ENCODE measurements at places on chromosomes 2 and 18.
A peak's percentile ranks its signal among the peaks of the same experiment; 100 is the strongest.

GRCh38 chr18:49997558-49997957 lies 184.2 kb upstream of the ACAA2 start:
- DNase-seq = no peak

- no peak for DNase-seq
These were observed 6.9 kb downstream of the STEAP3 start for GRCh38 chr2:119230219-119231185.

GRCh38 chr18:70234667-70235459 lies 29.4 kb upstream of the RTTN start:
- no peak for DNase-seq

GRCh38 chr2:69358914-69359313 lies 28.1 kb downstream of the GFPT1 start:
- no peak for DNase-seq

- DNase-seq = no peak
These were observed 9.4 kb downstream of the SMAD4 start for GRCh38 chr18:51039138-51040112.

DNA sequence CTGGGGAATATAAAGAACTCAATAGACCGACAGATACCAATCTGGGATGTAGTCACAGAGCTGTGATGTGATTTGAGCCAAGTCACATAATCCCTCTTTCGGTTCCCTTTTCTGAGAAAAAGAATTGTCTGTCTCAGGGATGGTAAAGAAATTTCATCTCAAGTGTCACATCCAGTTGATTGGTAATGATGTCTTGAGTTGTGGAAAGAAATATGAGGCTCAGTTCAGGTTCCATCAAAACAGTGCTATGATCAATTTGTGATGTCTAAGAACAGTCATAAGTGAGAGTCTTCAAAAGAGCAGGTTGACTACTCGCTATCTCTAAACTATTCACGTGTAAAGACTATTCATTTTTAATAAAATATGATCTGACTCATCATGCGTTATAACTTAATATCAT lies 223.3 kb downstream of the METTL4 start:
- DNase-seq = no peak

GRCh38 chr2:172806493-172806892 lies 70.8 kb downstream of the RAPGEF4 start:
- DNase-seq = peak; percentile 80

DNA sequence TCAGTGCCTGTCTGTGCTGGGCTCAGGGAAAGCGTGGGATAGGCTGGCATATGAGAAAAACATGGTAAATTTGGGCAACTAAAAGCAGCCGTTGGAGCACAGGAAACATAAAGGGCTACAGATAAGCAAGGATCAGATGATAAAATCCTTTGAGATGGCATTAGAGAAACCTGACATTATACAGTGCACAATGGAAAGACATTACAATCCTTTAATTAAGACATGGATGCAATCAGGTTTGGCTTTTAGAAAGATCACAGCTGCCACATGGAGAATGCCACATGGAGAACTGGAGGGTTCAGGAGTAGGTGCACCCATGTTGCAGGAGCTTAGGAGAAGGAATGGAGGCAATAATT lies 117.3 kb downstream of the CDC42EP3 start:
- DNase-seq = no peak

- no peak for DNase-seq
These were observed 22.0 kb downstream of the RELCH start for GRCh38 chr18:62209046-62209445.

- peak; percentile 6 for DNase-seq
These were observed 856 bp upstream of the PLA2R1 start for GRCh38 chr2:160063271-160063670.

DNA sequence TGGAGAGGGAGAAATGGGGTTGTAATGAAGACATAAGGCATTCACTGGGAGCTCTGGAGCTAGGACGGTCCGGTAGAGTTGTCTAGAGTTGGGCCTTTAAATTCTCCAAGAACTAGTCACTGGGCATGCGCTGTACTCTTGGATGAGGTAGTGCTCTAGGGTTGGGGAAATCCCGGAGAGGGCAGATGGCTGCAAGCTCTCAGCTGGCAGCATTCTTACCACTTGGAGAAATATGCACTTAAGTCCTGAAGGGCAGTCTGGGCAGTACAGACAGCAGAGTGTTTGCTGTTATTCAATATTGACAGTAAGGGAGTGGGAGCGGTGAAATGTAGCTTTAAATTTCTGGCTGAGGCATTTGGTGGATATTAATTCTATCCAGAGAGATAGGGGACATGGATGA lies 214.6 kb downstream of the RDH14 start:
- DNase-seq = peak; percentile 28

DNA sequence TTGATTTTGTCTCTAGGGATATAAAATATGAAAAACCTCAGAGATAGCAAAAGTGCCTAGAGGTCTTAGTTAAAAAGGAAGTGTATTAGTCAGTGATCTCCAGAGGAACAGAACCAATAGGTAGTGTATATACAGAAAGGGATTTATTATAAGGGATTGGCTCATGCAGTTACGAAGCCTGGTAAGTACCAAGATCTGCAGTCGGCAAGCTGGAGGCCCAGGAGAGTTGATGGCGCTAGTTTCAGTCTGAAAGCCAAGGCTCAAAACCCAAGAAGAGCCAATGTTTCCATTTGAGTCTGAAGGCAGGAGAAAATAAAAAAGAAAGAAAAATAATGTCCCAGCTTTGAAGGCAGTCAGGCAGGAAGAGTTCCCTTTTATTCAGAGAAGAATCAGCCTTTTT lies 93.3 kb downstream of the COLEC12 start:
- no peak for DNase-seq

GRCh38 chr2:6078414-6078813 lies 386.2 kb downstream of the SOX11 start:
- no peak for DNase-seq

DNA sequence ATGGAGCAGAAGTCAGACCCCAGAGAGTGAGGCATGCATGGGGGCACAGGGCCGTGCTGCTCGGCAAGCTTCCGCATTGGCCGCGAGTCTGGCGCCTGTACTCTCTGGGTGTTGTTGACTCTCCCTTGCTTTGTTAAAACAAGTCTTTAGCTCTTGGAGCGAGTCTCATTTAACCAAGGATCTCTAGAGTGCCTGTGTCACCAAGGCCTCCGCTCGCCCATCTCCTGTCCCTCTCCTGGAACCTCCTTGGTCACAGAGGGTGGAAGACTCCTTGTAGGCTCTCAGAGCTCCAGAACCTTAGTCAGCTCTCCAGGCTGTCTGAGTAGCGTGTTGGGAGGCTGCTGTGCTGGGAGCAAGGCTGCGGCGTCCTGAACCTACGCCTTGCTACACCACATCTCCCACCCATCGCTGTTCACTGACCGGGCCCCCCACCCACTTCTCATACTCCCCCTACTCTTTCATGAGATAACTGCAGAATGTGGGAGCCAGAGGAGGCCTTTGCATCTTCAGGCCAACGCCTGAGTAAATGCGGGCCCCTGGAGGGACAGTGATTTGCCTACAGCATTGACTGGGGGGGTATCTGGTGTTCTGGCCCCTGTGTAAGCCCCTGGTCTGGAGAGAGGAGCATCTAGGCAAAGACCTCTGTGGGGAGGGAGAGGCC lies 66.1 kb downstream of the CIB4 start:
- no peak for DNase-seq

DNA sequence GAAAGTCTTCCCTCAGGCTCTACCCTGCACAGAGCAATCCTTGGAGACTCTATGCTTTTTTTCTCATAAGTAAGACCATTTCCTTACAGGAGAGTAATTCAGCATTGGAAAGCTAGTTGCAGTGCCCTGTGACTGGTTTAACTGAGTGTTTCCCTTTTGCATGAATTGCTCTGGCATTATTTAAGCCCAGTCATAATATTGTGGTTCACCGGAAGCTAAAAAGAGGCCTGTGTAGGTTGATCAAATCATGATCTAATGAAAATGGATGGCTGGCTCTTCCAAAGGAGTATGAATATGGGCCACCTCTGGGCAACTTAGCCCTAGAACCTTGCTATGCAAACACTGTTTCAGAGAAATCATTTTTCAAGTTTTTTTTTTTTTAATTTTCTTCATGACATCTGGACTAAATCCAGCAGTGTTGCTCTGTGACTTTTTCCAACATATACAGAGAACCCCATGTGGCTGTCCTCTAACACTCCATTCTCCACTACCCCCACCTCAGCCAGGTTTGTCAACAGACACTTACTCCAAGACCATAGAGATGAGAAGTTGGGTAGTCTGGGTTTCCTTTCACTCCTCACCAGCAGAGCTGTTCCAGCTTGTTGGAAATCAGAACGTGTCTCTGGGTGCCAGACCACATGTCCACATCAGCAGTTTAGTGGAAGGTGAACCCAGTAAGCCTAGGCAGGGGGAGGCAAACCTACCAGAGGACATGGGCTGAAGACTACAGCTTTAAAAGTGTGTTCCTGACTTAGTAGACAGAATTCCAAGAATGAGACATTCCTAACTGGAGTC lies 175.2 kb upstream of the SLC14A2 start:
- no peak for DNase-seq

GRCh38 chr18:54991981-54992380 lies 32.7 kb upstream of the CCDC68 start:
- no peak for DNase-seq

GRCh38 chr2:73611193-73611592 lies 31.0 kb downstream of the NAT8 start:
- no peak for DNase-seq

DNA sequence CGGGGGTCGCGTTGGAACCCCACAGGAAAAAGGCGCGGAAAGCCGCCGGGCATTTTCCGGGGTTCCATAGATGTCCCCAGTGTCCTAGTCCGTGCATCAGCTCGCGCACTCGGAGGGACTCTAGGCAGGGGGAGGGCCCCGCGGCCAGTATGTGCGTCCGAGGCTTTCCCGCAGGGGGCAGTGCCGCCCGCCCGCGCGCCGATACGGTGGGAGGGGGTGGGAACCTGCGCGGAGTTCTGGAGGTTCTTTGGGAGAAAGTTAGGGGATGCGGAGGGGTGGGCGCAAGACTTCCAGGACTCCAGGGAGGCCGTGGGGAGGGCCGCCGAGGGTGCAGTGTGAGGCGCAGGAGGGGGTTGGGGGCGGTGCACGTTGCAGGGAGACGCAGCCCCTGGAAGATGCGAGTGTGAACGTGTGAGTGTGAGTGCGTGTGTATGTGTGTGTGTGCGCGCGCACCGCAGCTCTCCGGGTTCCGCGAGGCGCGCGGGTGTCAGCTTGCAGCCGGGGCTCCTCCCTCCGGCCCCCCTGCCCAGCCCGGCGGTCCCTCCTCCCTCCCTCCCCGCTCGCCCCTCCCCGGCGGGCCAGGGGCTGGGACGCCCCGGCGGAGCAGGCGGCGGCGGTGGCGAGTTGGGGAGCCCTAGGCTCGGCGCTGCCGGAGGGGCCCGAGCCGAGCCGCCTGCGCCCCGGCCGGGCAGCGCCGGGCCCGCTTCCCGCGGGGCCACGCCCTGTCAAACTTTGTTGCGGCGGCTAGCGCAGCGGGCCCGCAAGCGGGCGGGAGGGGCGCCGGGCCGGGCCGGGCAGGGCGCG lies at the start of gene TCF7L1:
Gene TCF7L1 (plus strand): TSS at position 559 of the 804 bp plus-strand sequence. CDS start 293 bp downstream, outside the sequence.
- DNase-seq = peak; percentile 96

DNA sequence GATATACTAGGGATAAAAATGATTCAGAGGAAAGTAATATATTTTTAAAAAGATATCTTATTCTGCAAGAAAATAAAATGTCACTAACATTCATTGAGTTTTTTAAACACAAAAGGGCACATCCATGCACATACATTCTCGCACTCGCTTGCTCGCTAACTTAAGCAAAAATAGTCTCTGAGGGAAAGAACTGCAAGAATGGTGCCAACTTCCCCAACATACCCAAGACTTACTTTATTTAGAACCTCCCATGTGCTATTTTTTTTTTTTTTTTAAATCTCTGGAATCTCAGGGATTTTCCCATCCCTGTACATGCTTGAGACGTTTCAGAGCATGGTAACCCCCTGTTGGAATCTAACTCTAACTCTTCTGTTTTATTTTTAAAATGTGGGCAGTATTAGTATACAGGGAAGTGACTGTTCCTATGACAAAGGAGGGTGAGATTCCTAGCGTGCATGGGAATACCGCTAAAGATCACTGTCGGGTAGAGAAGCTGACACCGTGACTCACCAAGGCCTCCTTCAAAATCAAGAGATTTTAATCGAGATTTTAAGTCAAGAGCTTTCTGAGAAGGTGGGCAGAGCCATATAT lies 187.9 kb upstream of the ZEB2 start:
- no peak for DNase-seq

DNA sequence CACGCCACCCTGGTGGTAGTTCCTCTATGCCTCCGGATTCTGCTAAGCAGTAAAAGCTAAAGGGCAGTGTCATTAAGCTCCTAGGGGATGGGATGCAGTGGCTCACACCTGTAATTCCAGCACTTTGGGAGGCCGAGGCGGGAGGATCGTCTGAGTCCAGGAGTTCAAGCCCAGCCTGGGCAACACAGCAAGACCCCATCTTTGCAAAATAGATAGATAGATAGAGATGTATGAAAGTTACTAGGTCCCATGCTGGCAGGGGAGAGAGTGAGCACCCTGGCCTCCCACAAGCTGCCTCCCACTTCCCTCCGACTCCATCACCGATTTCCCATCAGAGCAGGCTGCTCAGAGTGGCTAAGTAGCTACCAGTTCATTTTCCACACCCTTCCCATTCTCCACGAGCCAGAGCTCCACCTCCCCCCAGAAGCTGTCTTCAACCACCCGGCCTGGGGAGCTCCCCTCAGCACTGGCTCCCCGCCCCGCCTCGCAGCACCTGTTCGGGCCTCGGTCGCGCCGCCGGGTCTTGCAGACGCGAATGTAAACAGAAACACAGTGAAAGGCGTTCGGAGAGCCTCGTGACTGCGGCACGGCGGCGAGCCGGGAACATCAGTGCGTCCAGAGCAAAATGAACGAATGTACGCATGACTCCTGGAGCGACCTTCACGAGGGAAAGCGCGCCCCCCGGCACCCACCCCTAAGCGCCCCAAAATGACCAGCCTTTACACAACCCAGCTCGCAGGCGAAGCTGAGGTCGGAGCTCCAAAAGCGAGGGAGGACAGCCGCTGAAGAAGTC lies 598 bp upstream of the CEP68 start:
- DNase-seq = no peak

GRCh38 chr2:105660489-105660888 lies 84.2 kb upstream of the NCK2 start:
- DNase-seq = no peak

GRCh38 chr18:37582261-37582660 lies 16.7 kb upstream of the CELF4 start:
- DNase-seq = no peak

DNA sequence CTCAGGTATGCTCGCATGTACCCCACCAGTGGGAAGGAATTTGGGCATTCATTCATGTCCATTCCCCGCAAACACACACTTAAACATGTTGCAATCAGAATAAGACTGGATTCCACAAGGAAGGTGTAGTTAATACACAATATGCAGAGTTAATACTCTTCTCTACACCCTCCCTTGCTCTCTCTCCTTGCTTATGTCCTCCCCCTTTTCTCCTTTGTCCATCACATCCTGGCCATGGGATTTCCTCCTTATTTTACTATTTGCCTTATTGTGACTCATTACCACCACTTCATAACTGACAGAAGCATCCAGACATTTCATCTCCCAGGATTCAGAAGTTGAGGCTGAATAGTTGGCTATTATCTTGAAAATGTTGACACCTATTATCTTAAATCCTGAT lies 473.8 kb upstream of the SPHKAP start:
- no peak for DNase-seq

Data from adipocyte (in vitro differentiated cells).